Right ventricle myocardium inferior (tissue), 1 donor: ENCODE measurements at places on chromosomes 2 and 18. TPM values are rescaled to one million over a fixed set of nuclear protein-coding genes. Genes with fewer than 3 reads are reported as not detected.

Gene RGPD4
- 0.05 TPM for total RNA-seq

Gene IL1RL2
- not detected for total RNA-seq

Gene ZNF407
- total RNA-seq = 10.7 TPM

Gene AKAIN1
- total RNA-seq = not detected

Gene KYNU
- 1.1 TPM for total RNA-seq

Gene IL36B
- not detected for total RNA-seq

Gene WNT10A
- not detected for total RNA-seq

Gene TGFA
- 1.0 TPM for total RNA-seq

Gene DHRS9
- 0.81 TPM for total RNA-seq

Gene DYNAP
- total RNA-seq = not detected

Gene PLA2R1
- total RNA-seq = 3.4 TPM

Gene FRZB
- total RNA-seq = 1.3 TPM

Gene DSC2
- 26.0 TPM for total RNA-seq

Gene TEKT4
- 0.16 TPM for total RNA-seq

Gene LMAN2L
- 26.2 TPM for total RNA-seq

Gene PARD6G
- total RNA-seq = 2.1 TPM

Gene MYO5B
- 0.89 TPM for total RNA-seq

Gene RBM44
- total RNA-seq = 0.30 TPM

Gene COLEC12
- total RNA-seq = 9.9 TPM

Gene NTSR2
- not detected for total RNA-seq

Gene DPYSL5
- not detected for total RNA-seq

Gene CD8B2
- total RNA-seq = not detected

Gene HOXD4
- total RNA-seq = not detected

Gene LIMS4
- 3.7 TPM for total RNA-seq

Gene UGT1A7
- total RNA-seq = not detected

Gene EFHD1
- 26.3 TPM for total RNA-seq

Gene SKA1
- total RNA-seq = 0.38 TPM

Gene GPR35
- total RNA-seq = 2.2 TPM

Gene HAUS1
- 7.1 TPM for total RNA-seq

Gene LIPG
- total RNA-seq = not detected

Gene DNAJC5G
- total RNA-seq = 1.9 TPM

Gene TBC1D8
- 37.9 TPM for total RNA-seq

Gene TLX2
- not detected for total RNA-seq

Gene R3HDM1
- total RNA-seq = 12.5 TPM

Gene SRD5A2
- not detected for total RNA-seq

Gene STAMBP
- 27.8 TPM for total RNA-seq

Gene HOXD13
- not detected for total RNA-seq

Gene NLRC4
- total RNA-seq = 1.4 TPM

Gene DNPEP
- 66.6 TPM for total RNA-seq

Gene LAMA1
- total RNA-seq = not detected

Gene SLC23A3
- total RNA-seq = 0.87 TPM

Gene GPAT2
- total RNA-seq = 6.1 TPM

Gene PDE6D
- total RNA-seq = 14.5 TPM

Gene HMSD
- total RNA-seq = not detected

Gene PKDCC
- 114 TPM for total RNA-seq

Gene HAAO
- 1.9 TPM for total RNA-seq

Gene RTP5
- not detected for total RNA-seq

Gene ZNF892
- total RNA-seq = 2.5 TPM

Gene CCDC74A
- total RNA-seq = 0.65 TPM

Gene CD8B
- 0.30 TPM for total RNA-seq

Gene UPP2
- not detected for total RNA-seq

Gene ALKAL2
- total RNA-seq = 0.62 TPM

Gene VIL1
- not detected for total RNA-seq

Gene KCNS3
- 4.5 TPM for total RNA-seq

Gene ZNF397
- 15.5 TPM for total RNA-seq

Gene XIRP2
- 298 TPM for total RNA-seq

Gene SLC19A3
- 4.5 TPM for total RNA-seq

Gene COL6A3
- 84.5 TPM for total RNA-seq
